ENCODE measurements at places on chromosomes 2 and 18.
A peak's percentile ranks its signal among the peaks of the same experiment; 100 is the strongest.

DNA sequence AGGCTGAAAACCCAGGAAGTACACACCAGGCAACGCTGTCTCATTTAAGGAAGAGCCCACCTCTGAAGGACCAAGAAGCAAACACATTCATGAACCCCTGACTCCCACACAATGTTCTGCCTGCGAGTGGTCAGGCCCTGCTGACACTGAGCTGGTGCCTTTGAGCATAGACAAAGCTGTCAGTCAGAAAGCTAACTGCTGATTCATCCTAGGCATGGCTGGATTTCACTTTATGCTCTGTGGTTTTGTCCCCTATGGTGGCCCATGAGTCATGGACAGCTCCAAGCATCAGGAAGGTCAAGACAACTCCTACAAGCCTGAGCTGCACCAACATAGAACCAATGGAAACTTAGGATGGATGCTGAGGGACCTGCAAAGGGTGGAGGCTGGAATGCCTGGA, 78.9 kb downstream of the UXS1 start:
- no peak for DNase-seq

- no peak for DNase-seq
Measured at GRCh38 chr2:235573331-235574221, 79.7 kb downstream of the AGAP1 start.

DNA sequence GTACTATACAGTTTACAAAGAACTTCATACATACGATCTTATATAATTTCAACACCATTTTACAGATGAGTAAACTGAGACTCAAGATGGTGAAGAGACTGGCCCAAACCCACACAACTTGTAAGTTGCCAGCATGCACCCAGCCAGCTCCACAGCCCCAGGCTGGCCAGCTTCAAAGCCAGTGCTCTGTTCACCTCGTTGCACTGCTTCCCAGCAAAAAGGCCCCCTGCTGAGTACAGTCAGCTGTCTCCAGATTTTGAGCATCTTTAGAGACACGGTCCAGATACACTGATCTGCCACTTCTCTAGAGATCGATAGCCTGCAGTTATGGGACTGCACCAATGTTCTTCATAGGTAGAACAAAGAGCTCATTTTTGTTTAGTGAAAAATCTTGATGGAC, 257.2 kb upstream of the CHAC2 start:
- no peak for DNase-seq

DNA sequence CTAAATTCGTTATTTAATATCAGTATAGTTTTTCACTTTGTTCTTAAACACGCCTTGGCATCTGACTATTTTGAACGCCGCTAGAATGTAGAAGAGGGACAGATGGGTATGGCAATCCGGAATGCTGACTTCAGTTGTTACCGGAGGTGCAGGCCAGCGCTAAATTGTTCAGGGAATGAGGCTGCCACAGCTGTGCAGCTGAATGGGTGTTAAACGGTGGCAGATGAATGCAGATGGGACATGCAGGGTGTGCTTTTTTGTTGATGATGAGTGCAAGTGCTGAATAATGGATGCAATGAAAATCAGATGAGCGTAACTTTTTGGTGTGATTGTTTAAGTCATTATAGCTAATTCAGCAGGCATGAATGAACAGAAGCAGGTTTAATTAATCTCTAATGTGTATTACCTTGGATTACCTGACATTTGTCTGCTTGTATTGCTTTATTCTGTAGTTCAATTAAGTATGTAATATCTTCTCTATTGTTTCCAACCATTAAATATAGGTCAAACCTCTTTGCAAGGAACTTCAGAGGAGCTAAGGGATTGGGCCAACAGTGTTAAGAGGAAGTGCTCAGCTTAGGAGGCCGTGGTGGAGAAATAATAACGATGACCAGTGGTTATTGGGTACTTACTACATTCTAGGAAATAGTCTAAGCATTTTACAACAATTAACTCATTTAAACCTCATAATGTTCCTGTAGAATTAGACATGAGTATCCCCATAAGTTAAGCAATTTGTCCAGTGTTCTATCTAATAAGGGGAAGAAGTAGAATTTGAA, 11.9 kb upstream of the CREG2 start:
- no peak for DNase-seq

DNA sequence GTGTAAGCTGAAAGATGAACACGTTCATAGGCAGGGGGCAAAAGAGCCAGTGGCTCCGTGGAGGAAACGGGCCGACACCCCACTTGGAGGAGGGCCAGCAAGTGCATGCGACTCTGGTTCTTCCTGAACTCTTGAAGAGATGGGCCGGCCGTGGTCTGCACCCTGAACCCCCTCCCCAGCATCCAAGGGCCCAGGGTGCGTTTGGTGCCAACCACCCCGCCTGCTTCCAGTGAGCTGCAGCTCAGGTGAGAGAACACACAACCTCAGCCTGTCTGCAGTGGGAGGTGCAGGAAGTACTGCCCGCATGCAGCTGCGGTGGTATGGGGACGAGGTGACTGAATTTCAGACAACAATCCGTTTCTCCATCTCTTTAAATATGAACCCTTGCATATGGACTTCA, 58.9 kb downstream of the ADNP2 start:
- DNase-seq, result peak; percentile 34

Data from activated naive CD8-positive, alpha-beta T cell treated with anti-CD3 and anti-CD28 coated beads, Interleukin-2, amount 10 ng/mL, durations not matched to agents 7 days and 5 days (primary cell).